ENCODE measurements at places on chromosomes 2 and 18. TPM values are rescaled to one million over a fixed set of nuclear protein-coding genes. Genes with fewer than 3 reads are reported as not detected.

- DNase-seq, result no peak
- no peaks in the 10 kb centered on the region for H3K4me1 ChIP-seq
- H3K27me3 ChIP-seq, result no peaks in the 10 kb centered on the region
- no peak overlapping the region for H3K4me3 ChIP-seq
- no peak overlapping the region for H3K27ac ChIP-seq
Observed at GRCh38 chr2:207437524-207438143, 92.1 kb upstream of the CREB1 start.

DNA sequence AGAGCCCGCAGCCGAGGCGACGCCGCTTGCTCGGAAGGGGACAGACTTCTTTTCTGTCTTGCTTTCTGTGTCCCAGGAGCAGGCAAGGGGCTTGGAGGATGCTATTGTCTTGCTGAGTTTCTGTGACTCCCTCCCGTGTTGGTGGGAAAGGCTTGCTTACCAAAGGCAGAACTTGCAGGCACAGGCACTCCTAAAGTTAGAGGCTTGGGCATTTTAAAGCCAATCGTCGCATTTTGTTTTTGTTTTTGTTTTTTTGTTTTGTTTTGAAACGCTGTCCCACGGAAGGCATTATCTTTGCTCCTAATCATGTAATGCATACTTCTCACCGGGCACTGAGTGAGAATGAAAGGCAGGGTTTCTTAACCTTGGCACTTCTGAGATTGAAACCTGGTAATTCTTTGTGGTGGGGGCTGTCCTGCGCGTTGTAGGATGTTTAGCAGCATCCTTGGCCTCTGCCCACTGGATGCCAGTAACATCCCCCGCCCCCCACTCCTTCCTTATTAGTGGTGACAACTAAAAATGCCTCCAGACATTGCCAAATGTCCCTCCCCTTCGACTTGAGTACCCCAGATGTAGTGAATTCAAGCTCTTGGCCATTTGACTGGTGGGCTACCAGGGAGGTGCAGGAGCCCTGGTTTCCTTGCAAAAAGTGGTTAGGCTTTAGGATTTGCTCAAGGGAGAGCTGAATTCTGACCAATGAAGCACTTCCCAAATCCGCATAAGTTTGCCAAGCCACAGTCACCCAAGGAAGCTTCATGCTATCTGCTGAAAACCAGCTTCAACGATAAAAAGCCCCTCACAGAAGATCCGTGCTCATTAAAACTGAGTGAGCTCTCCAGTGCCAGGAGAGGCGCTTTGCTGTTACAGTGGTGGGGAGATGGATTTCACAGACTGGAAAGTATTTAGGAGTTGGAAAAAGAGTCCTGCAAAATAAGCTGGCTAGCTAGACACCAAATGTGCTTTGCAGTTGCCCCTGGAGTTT, 1.2 kb downstream of the ANTXR1 start:
- DNase-seq, result peak; percentile 43
- H3K4me1 ChIP-seq, result peaks cover 15% of the 10 kb centered on the region

- H3K36me3 ChIP-seq, result no peaks in the 10 kb centered on the region
- no peak overlapping the region for H3K27ac ChIP-seq
- H3K27me3 ChIP-seq, result no peaks in the 10 kb centered on the region
- no peak overlapping the region for H3K4me3 ChIP-seq
- H3K4me1 ChIP-seq, result no peaks in the 10 kb centered on the region
Observed at GRCh38 chr18:59768409-59768808, 71.2 kb upstream of the CCBE1 start.

DNA sequence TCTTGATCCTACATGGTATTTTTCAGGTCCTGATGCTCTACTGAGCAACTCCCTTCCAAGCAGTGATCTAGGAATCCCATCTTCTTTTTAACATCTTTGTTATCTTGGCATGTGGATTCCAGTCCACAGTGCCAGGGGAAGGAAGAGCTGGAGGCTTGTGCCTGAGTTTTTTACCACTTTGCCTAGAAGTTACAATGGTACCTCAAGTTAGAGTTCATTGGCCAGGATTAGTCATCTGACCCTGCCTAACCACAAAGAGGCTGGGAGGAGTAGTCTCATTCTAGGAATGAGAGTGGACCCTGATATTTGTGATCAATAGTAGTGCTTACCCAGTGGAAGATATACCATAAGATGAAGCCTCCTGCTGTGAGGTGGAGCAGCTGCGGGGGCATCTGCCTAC, 109.3 kb downstream of the ADCYAP1 start:
- no peak overlapping the region for H3K4me3 ChIP-seq
- H3K4me1 ChIP-seq, result peaks cover 53% of the 10 kb centered on the region
- H3K36me3 ChIP-seq, result no peaks in the 10 kb centered on the region
- no peak for DNase-seq
- peaks cover 24% of the 10 kb centered on the region for H3K27me3 ChIP-seq

GRCh38 chr2:239531456-239532241, 130.8 kb upstream of the HDAC4 start:
- H3K4me3 ChIP-seq, result no peak overlapping the region
- no peaks in the 10 kb centered on the region for H3K4me1 ChIP-seq
- no peaks in the 10 kb centered on the region for H3K36me3 ChIP-seq
- no peak overlapping the region for H3K27ac ChIP-seq
- DNase-seq, result peak; percentile 5

DNA sequence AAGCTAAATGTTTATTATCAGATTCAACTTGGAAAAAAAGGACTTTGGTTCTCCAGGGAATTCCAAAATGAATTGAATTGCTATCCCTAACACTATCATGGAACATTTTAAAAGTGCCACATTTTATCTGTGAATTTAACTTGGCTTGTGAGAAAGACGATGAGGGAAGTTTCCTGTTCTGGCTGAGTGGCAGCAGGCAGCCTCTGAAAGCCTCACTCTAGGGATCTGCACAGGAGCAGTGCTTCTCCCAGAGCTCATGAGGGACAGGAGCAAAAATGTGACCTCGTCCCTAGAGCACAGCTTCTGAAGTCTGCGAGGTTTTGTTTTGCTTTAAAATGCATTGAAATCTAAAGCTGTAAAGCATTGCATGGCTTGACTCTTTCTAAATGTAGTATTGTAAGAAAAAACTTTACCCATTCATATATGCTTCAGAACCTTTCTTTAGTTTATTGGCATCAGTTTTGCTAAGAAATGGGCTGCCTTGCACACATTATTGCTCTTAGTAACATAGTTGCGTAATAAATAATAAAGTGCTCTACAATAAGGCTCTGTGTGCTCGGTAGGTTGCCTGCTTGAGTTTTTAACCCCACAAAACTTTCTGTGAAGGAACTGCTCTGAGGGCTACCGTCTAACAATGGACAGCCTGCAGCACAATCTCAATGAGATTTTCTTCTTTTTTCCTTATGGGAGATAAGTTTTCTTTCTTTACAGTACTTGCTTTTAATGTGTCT, 136.2 kb upstream of the CDCA7 start:
- no peak overlapping the region for H3K27ac ChIP-seq
- H3K27me3 ChIP-seq, result no peaks in the 10 kb centered on the region
- peak; percentile 50 for DNase-seq

DNER gene
- 8.8 TPM for total RNA-seq

GRCh38 chr2:232584238-232584637, 33.7 kb downstream of the EIF4E2 start:
- H3K27me3 ChIP-seq, result no peaks in the 10 kb centered on the region
- H3K36me3 ChIP-seq, result no peaks in the 10 kb centered on the region
- peaks cover 5% of the 10 kb centered on the region for H3K4me1 ChIP-seq
- H3K4me3 ChIP-seq, result no peak overlapping the region

RESP18 gene
- not detected for total RNA-seq

DNA sequence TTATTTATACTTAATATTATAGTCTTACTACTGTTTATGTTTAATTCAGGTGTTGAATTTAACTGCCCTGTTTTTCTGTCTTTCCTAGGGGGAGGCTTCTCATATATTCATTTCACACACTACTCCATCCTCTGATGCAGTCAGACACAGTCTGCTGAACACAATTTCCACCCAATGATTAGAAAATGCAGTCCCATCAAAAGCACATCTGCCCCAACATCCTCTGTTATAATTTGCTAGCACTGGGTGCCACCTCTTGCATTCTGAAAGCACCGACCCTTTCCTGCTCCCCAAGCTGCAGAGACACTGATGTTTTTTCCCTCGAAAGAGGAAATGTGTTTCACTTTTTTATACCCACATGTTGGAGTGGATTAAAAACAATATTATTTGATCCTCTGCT, 474.7 kb downstream of the PID1 start:
- H3K27me3 ChIP-seq, result no peaks in the 10 kb centered on the region
- no peak for DNase-seq
- no peak overlapping the region for H3K4me3 ChIP-seq

NOL4 gene
- 4.4 TPM for total RNA-seq

GRCh38 chr2:216423071-216423470, 10.8 kb downstream of the SMARCAL1 start:
- peaks cover 16% of the 10 kb centered on the region for H3K36me3 ChIP-seq
- no peaks in the 10 kb centered on the region for H3K4me1 ChIP-seq
- no peak overlapping the region for H3K4me3 ChIP-seq
- H3K27me3 ChIP-seq, result no peaks in the 10 kb centered on the region

DNA sequence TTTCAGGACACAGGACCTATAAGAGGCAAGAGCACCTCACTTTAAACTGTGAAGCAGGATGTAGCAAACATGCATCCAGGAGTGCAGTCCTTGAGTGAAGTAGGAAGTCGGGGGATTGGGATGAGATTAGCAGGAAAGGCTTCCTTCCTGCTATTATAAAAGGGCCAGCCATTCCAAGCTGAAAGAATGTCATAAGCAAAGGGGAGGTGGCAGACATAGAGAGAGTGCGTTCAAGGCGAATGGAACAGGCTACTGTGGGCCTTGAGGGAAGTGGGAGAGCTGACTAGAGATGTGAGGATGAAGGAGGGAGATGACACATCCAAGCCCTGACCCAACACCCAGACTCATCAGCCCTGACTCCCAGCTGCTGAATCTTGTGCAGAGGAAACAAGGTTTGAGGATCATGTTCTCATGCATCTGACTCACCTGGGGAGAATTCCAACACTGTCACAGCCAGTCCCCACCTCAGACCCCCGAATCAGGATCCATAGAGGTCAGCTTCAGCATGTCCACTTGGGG, 63.9 kb downstream of the GYPC start:
- no peaks in the 10 kb centered on the region for H3K4me1 ChIP-seq
- H3K4me3 ChIP-seq, result no peak overlapping the region
- no peak for DNase-seq
- H3K27me3 ChIP-seq, result no peaks in the 10 kb centered on the region
- no peaks in the 10 kb centered on the region for H3K36me3 ChIP-seq

DNA sequence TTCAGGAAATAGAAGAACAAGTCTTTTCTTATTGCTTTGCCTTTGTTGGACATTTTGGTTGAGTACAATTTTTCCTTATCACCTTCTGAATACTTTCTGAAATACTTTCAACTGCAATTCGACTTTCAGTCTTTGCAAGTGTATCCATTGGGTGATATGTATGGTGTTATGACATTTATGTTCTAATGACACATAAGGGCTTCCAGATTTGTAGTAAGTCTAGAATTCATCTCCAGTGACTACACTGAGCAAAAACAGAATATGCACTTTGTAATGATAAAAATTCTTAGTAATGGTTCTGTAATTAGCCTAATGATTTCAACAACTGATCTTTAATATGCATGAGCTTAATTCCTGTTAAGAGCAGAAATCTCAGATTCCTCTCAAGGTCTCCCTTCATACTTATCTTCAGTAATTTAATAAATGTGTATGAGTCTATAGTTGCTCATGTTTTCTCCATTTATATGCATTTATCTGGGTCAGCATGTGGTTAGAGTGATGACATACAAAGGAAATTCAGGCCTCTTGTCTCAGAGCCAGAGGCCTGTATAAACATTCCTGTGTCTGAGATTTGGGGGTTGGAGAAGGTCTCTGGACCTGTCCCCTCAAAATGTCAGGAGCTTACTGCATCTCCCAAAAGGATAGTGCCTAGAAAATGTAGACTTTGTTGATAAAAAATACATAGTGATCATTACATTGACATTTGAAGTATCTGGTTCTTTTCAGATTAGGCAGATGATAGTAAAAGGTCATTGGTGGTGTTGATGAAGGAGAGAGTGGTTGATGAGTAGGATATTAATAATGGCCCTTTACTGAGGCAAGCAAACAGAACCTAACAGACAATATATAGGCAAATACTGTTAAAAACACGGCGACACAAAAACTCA, 114.9 kb downstream of the QPCT start:
- no peaks in the 10 kb centered on the region for H3K27me3 ChIP-seq
- no peak for DNase-seq
- H3K27ac ChIP-seq, result no peak overlapping the region
- H3K4me3 ChIP-seq, result no peak overlapping the region
